Right atrium auricular region (tissue), 2 donors: ENCODE measurements at places on chromosomes 6 and 20. TPM values are rescaled to one million over a fixed set of nuclear protein-coding genes. Genes with fewer than 3 reads are reported as not detected.

DNA sequence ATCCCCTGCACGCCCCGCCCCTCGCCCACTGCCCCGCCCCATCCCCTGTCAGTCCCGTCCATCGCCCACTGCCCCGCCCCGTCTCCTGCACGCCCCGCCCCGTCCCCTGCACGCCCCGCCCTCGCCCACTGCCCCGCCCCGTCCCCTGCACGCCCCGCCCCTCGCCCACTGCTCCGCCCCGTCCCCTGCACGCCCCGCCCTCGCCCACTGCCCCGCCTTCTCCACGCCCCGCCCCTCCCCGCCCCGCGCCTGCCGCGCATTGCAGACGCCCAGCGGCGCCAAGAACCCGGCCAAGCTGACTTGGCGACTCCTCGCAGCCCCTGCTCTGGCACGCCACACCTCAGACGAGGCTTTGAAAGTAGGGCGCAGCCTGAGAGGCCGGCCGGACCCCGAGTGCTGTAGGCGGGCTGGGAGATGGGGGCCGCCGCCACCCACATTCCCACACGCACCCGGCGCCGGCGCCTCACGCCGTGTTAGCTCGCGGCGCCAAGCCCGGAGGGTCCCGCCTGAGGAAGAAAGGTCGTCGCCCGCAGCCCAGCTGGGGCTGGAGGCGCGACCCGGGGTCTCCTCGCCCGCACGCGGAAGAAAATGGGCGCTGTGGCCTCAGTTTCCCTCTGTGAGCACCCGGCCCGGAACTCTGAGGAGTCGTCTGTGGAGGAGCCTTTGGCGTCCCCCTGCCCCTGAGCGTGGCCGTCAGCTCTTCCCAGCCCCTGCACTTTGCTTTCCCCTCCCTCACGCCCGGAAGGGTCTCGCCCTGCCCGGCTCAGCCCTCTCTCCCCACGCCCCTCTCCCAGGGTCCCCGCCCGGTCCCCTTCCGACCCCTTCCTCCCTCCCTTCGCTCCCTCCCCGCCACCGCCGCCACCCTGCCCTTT lies at the start of gene RAD21L1:
Gene RAD21L1 (plus strand): TSS at position 262 of the 872 bp plus-strand sequence. CDS start 2,410 bp downstream, outside the sequence.
- peak within 1 kb of the TSS; percentile 33 for H3K27ac ChIP-seq
- H3K36me3 ChIP-seq, result no peaks in the 10 kb centered on the region
- peak within 1 kb of the TSS; percentile 65 for H3K4me3 ChIP-seq
- no peaks in the 10 kb centered on the region for H3K27me3 ChIP-seq

DNA sequence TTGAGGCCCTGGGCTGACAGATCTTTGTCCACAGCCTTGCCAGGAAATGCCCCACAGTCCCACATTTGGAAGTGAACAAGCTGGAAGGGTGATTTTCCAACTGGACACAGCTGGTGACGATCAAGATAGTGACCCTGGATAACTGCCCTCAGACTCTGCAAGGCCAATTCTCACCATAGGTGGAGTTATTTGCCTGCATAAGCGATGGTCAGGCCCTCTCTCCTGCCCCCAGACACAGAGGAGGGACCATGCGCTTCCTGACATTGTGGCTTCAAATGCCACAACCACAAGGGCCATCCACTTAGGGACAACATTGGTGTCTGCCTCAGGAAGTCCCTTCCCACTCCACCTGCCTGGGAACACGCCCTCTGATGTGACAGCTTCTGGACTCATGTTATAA lies 96.0 kb downstream of the JPH2 start:
- H3K4me1 ChIP-seq, result no peaks in the 10 kb centered on the region
- no peak overlapping the region for H3K27ac ChIP-seq
- no peaks in the 10 kb centered on the region for H3K36me3 ChIP-seq
- no peak for DNase-seq
- H3K27me3 ChIP-seq, result no peaks in the 10 kb centered on the region

DNA sequence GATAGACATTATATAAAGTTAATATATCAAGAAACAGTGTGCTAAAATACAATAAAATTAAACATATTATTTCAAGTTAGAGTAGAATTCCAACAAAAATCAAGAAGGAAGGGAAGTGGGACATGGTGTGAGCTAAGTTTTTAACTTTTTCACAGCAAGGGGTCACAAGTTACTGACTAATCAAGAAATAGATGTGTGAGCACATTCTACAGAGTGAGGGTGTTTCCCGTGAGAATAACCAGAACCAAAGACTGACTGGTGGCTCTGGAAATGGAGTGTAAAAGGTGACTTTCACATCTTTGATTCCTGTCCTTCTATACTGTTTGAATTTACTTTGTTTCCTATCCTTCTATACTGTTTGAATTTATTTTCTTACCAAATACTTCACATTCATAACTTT lies 206.6 kb downstream of the TASP1 start:
- H3K27me3 ChIP-seq, result no peaks in the 10 kb centered on the region
- DNase-seq, result no peak
- no peak overlapping the region for H3K4me3 ChIP-seq
- H3K27ac ChIP-seq, result no peak overlapping the region
- H3K36me3 ChIP-seq, result no peaks in the 10 kb centered on the region
- no peaks in the 10 kb centered on the region for H3K4me1 ChIP-seq

DNA sequence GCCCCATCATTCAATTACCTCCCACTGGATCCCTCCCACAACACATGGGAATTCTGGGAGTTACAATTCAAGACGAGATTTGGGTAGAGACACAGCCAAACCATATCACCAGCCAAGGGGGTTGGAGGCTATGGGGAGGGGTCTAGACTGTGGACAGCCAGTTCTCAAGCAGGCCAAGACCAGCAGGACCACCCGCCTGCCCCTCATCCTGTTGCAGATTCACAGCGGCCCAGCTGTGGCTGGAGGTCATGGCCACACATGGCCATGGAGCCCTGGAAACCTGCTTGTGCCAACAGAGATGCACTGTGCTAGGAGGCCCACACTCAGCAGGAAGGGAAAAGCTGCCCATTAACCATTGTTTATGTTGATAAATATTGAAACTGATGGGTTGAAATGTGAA lies 240.5 kb downstream of the TTLL2 start:
- H3K4me1 ChIP-seq, result no peaks in the 10 kb centered on the region
- H3K4me3 ChIP-seq, result no peak overlapping the region
- no peak for DNase-seq
- no peaks in the 10 kb centered on the region for H3K27me3 ChIP-seq

GRCh38 chr6:108368431-108369030 lies 73.7 kb downstream of the AFG1L start:
- H3K27me3 ChIP-seq, result no peaks in the 10 kb centered on the region
- no peaks in the 10 kb centered on the region for H3K36me3 ChIP-seq
- H3K4me3 ChIP-seq, result no peak overlapping the region
- H3K27ac ChIP-seq, result no peak overlapping the region
- no peak for DNase-seq

Gene MYBL2
- total RNA-seq, result not detected

Gene IRF4
- 0.15 TPM for total RNA-seq

Gene COL19A1
- 3.9 TPM for total RNA-seq
